ENCODE measurements at places on chromosomes 13 and 19. TPM values are rescaled to one million over a fixed set of nuclear protein-coding genes. Genes with fewer than 3 reads are reported as not detected.

Gene NMRK2
- total RNA-seq: not detected

Gene ZIM2
- not detected for total RNA-seq

Gene FGF22
- total RNA-seq: 0.62 TPM

Gene CD79A
- total RNA-seq: 1.0 TPM

Gene USHBP1
- not detected for total RNA-seq

Gene COX6B1
- total RNA-seq: 1,477 TPM

Gene CATSPERD
- total RNA-seq: not detected

Gene ZNF528
- 0.50 TPM for total RNA-seq

Gene NAPSA
- 1.8 TPM for total RNA-seq

Gene UPK1A
- total RNA-seq: 0.97 TPM

Gene ZNF552
- total RNA-seq: 5.3 TPM

Gene PSG2
- not detected for total RNA-seq

Gene TARM1
- not detected for total RNA-seq

Gene CEACAM19
- total RNA-seq: 9.3 TPM

Gene TNFRSF19
- 2.9 TPM for total RNA-seq

Gene ZNF415
- total RNA-seq: not detected

Gene KLHL1
- total RNA-seq: not detected

All from A549 treated with CpdA at 1 μM for 4 hours (cell line).